OCI-M1 (cell line): ENCODE measurements at places on chromosomes 6 and 20.

DNA sequence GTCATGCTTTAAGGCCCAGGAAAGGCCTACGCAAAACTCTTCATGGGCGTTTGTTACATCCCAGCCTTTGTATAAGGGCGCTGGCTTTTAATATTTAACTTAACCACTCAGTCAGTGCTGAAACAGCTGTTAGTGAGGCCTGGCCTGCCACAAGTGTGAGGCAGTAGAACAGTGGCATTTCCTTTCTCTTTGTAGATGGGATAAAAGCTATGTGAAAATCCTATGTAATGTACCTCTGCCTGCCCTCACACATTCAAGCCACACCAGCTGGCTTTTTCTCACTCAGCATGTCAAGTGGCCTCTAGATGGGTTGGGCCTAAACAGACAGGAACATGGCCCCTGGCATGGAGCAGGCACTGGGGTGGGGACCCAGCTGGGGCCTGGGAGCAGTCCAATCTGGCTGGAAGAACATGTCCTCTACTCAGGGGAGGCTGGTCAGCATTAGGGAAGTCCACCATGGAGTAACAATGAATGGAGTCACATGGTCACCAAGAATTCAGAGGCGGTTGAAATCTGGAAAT lies 20.7 kb downstream of the CGA start:
- DNase-seq = no peak

DNA sequence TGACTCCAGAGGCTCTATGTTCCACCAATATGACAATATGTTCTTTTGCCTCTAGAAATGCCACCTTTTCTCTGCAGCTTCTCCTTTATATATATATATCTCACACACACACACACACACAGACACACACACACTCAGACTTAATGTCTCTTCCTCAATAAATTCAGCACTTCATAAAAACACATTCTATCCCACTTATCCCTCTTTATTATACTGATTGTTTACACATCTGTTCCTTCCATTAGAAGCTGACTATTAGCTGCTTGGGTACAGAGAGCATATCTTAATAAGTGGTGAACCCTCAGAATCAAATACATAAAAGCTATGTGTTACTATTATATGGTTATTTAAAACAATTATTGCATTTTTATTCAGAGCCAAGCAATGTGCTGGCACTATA lies 23.3 kb downstream of the NRSN1 start:
- no peak for DNase-seq

- peak; percentile 57 for DNase-seq
Measured at GRCh38 chr20:36861875-36862801, 13.8 kb upstream of the TLDC2 start.

DNA sequence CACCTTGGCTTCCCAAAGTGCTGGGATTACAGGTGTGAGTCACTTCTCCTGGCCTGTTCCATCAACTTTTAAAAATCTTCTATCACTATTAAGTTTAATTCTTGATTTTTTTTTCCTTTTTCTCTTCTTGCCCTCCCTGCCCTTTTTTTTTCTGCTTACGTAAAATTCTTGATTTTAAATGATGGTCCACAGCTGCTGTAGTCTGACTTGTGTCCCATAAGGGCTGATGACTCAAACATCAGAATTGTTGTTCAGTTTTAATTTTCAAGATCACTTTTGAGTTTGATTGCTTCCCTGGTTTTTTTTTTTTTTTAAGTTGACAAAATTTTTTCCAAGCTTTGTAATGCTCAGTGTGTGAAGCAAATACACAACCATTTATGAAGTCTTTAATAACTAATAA lies 61.9 kb downstream of the CBFA2T2 start:
- DNase-seq = no peak

GRCh38 chr6:39268171-39268570 lies 38.9 kb upstream of the KCNK5 start:
- no peak for DNase-seq

DNA sequence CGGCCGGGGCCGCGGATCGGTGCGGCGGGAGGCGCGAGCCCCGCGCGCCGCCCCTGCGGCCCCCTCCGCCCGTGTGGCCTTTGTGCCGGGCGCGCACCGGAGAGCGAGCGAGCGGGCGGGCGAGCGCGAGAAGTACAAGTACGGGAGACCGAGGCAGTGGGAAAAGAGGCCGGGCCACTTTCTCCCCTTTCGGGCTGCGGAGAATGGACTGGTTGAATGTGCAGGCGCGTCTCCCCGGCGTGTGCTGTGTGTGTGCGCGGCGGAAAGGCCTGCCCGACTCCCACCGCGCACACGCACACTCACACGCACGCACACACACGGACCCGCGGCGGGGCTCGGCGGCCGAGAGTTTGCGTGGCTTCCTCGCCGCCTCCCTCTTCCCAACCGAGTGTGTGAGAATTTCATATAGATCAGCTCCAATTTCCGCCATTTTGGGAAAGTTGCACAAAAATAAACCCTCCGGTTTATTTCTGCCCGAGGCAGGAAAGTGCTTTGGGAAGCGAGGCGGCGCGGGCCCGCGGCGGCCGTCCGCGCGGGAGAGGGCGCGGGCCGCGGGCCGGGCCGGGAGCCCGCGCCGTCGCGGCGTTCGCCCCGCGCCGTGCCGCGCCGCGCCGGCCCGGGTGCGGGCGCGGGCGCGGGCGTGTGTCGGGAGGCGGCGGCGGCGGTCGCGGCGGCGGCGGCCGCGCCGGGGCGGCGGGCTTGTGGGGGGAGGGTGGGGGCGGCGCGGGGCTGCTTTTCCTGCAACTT lies 1.1 kb downstream of the L3MBTL3 start:
- DNase-seq = peak; percentile 63
